ENCODE measurements at places on chromosomes 12 and 14. TPM values are rescaled to one million over a fixed set of nuclear protein-coding genes. Genes with fewer than 3 reads are reported as not detected.

GRCh38 chr12:15049461-15050153, 76.8 kb downstream of the PDE6H start:
- no peak for DNase-seq

GRCh38 chr12:120647375-120647755, 6.9 kb downstream of the CABP1 start:
- no peak for DNase-seq

DNA sequence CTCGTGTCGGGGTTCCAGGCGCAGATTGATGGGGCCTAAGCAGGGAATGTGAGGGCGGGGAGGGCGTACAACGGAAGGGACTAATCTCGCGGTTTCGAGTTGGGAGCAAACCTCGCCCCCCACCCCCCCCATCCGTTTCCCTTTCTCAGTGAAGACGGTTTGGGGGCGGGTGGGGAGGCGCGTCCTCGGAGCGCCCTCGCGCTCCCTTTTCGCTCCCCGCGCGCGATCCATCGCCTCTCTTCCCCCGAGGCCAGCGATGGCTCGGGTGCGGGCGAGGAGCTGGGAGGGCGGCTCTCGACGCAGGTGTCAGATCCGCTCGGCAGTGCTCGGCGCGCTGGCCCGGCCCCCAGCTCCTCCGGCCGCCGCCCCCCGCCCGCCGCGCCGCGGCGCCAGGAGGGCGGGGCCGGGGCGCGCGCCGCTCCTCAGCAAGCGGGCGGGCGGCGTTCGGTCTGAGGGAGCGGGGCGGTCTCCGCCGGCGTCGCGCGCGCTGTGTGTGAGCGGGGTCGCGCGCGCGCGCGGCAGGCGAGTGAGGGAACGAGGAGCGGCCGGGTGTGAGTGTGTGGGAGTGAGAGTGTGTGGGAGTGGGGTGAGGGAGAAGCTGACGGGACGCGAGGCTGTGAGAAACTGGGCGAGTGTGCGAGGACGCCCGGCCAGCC, at the start of gene RIMKLB:
Gene RIMKLB, plus strand, starts transcription at position 516 of the 656 bp plus-strand sequence. CDS start 15,876 bp downstream, outside the sequence.
- peak; percentile 89 for DNase-seq

GRCh38 chr14:91872517-91873470, 5.5 kb upstream of the TC2N start:
- DNase-seq, result no peak

GRCh38 chr12:120015313-120015712, 26.3 kb downstream of the BICDL1 start:
- DNase-seq, result no peak

GRCh38 chr12:118050972-118051910, 9.7 kb downstream of the WSB2 start:
- DNase-seq, result no peak

DNA sequence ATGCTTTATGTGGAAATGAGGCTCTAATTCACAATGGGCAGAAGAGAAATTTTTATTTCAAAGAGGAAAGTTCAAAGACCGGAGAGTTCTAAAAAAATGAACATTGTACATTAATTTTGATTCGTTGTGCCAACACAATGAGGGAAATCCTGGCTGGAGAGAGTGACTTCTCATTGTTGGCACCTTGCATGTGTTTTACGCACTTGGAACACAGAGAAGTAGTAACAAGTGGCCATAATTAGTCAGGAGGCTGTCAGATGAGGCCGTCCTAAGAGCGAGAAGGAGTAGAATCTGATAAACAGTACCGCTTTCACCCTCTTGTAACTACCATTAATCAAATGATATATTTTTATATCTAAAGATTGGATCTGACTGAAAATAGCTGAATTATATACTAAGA, 6.9 kb downstream of the LMO3 start:
- DNase-seq, result no peak

- DNase-seq, result no peak
Measured at GRCh38 chr12:105204916-105205315, 31.1 kb downstream of the APPL2 start.

GRCh38 chr14:100297320-100298300, 8.6 kb downstream of the SLC25A29 start:
- DNase-seq, result peak; percentile 82

DNA sequence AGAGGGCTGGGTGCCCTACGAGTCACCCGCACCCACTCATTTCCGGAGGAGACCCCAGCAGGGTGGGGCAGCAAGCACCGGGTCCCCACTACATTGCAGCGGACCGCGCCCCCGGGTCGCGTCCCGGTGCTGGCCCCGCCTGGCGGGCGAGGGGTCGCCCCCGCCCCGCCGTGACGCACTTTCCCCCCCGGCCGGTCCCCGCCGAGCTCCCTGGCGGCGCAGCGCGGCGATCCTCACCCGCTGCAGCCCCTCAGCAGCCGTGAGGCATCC, 106.1 kb downstream of the PRICKLE1 start:
- peak; percentile 58 for DNase-seq

- peak; percentile 65 for DNase-seq
Measured at GRCh38 chr14:20855652-20856291, 35.4 kb upstream of the RNASE3 start.

DNA sequence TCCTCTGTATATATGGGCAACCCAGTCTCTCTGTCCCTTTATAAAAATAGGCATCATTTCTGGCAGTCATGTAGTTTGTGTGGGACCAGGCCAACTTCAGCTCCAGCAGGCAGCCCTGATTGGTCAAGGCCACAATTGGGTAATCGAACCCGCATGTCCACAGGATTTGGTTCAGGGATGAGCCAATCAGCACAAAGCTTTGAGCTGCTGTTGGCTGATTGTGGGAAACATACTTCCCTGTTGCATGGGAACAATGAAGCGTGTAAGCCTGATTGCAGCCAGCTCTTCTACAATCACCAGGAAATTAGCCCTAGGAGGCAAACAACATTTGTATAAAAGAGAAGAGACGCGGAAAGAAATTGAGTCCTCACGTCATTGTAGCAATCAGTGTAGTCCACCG, 328.6 kb downstream of the PCNX1 start:
- DNase-seq, result peak; percentile 60

DNA sequence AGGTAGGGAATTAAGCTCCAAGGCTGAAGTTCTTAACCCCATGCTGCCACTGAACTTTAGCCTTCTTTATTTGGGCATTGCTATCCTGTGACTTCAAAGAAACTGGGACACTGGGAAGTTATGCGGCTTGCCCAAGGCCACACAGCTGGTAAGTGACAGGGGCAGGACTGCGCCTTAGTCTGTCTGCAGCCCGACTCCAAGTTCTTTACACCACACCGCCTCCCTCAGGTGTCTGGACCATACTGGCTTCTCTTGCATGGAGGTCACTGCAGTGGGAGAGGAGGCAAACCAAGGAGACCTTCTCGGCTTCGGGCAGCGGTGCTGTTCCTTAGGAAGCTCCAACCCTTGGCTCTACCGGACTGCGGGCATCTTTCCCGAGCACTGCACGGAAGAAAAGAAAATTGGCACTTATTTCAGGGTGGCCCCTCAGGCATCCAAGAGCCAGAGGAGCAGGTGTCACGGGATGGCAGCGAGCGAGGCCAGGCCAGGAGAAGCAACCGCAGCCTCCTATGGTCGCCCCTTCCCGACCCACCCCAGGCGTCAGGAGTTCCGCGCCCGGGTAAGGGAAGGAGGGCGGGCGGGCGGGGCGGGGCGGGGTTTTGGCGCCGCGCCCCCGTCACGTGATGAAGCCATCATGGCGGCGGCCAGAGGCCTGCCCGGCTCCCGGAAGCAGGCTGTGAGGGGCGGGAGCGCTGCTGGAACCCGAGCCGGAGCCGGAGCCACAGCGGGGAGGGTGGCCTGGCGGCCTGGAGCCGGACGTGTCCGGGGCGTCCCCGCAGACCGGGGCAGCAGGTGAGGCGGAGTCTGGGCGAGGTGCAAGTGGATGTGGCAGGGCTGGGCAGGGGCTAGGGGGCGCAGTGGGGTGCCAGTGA, 16.4 kb upstream of the ESPL1 start:
- peak; percentile 84 for DNase-seq

DNA sequence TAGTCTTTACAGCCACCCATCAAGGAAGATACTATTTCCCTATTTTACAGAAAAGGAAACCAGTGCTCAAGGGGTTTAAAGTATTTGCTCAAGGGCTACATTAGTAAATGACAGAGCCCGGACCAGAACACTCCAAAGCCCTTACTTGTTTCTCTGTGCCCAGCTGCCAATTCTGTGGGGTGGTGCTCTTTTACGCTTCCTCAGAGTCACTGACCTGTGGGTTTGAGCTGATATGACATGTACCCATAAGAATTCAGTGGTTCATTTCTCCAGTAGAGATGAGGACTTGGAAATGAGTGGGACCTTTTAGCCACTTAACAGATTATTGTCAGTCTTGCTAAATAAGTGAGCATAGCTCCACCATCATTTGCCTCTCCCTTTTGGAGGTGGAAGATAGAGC, 37.4 kb upstream of the NKX2-8 start:
- DNase-seq, result no peak

DNA sequence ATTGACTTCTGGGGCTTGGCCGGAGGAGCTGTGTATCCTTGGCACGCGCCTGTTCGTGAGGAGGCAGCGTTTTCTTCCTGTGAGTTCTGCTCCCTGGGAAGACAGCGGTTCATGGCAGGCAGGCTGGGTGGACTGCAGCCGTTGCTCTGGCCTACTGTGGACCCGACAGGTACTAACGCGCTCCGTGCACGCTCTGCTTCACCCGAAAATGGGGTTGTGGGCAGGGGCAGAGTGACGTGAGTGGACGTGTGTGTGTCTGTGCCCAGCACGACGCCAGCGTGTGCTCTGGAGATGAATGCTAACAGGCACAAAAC, 179.1 kb downstream of the KIF26A start:
- DNase-seq, result no peak

DNA sequence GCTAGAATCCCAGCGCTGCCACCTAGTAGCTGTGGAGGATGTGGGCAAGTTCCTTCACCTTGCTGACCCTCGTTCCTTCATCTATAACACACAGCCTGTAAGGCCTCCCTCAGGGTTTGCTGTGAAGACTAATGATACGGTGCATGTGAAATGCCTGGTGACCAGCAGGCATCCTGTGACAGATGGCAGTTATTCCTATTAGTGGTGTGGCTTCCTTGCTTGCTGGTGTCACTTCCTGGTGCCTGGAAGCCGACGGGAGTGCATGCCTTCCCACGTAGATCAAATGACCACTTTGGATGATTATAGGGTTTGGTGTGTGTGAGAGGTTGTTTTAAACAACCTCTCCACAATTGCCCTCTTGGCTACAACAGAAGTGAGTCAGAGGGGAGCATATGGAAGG, 894.9 kb downstream of the VRK1 start:
- DNase-seq, result no peak

DNA sequence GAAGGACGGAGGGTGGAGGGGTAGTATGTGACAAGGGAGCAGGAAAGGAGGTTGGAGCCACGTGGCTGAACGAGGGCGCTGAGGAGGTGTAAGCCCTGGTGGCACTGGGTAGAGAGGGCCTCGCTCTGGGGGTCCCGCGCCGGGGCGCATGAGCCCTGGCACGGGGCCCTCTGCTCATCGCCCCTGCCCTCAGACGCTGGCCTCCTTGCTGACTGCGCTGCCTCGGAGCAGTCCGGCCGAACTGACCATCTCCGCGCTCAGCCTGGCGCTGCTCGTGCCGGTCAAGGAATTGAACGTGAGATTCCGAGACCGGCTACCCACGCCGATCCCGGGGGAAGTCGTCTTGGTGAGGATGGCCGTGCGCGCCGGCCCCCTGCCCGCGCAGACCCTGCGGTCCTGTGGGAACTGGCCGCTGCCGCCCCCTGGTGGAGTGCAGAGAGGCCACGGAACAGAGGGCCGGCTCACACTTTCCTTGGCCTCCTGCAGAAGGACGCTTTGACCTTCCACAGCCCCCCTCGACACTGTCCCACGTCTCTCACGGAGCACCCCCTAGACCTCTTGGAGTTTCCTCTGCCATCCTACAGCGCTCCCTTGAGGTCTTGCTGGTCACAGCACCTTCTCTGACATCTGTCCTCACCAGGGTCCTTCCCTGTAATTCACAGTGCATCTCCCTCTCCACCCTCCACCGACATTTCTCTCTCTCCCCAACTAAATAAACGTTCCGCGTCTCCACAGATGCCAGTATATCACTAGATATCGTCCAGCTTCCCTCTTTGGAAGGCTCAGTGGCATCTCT, 10.5 kb downstream of the ARHGEF25 start:
- peak; percentile 79 for DNase-seq

DNA sequence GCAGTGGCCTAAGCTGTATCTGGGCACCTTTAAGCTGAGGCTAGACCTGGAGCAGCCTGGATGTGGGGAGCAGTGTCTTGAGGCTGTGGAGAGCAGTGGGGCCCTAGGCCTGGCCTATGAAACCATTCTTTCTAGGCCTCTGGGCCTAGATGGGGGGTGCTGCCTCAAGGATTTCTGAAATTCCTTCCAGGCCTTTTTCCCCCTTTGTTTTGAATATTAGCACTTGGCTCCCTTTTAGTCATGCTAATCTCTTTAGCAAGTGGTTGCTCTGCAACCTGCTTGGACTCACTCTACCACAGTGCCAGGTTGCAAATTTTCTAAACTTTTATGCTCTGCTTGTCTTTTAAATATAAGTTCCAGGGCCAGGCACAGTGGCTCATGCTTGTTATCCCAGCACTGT, 41.6 kb upstream of the RFX4 start:
- DNase-seq, result no peak

GRCh38 chr12:2177751-2178150, 125.0 kb downstream of the CACNA1C start:
- no peak for DNase-seq

GRCh38 chr12:68462803-68463202, 130.6 kb upstream of the MDM1 start:
- no peak for DNase-seq

DNA sequence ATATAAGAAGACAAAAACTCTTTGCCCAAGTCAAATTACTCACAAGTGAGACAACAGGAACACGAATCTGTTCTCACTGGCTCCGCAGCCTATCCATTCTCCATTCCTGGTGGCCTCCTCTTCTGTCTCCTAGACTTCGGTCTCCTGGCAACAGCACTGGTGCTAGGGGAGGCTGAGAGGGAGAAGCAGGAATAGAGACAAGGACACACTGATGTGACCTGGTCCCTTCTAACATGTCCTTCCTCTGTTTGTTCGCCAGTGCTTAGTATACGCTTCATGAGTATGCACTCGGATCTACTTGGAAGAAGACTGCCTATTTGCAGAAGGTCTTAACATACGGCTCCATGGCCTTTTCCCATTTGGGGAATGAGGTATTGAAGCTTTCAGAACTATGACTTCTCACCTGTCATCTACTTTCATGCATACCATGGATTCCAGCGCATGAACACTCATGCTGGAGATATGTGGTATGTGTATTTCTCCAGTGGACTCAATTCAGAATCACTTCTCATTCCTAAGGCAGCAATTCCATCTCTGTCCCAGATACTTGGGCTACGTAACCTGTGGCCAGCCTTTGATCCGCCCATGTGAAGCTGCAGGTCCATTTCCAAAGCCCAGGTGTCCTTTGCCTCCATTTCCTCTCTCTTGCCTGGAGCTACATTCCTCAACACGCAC, 33.9 kb downstream of the BHLHE41 start:
- DNase-seq, result no peak

The P2RX7 gene
- polyA plus RNA-seq, result 0.39 TPM

The ALX1 gene
- polyA plus RNA-seq, result not detected

The SLC6A13 gene
- polyA plus RNA-seq, result 0.79 TPM

The RERG gene
- polyA plus RNA-seq, result 3.7 TPM

The ANAPC7 gene
- 35.4 TPM for polyA plus RNA-seq

The TAS2R9 gene
- polyA plus RNA-seq, result not detected

The RNU7-1 gene
- not detected for polyA plus RNA-seq

The ATL1 gene
- polyA plus RNA-seq, result 0.30 TPM

The DBX2 gene
- polyA plus RNA-seq, result not detected

The SERPINA12 gene
- not detected for polyA plus RNA-seq

Data from heart left ventricle (tissue), 16 donors.